ENCODE measurements at places on chromosomes 3 and 15.

- DNase-seq, result no peak
Observed at GRCh38 chr3:6736836-6737629, 123.9 kb upstream of the GRM7 start.

DNA sequence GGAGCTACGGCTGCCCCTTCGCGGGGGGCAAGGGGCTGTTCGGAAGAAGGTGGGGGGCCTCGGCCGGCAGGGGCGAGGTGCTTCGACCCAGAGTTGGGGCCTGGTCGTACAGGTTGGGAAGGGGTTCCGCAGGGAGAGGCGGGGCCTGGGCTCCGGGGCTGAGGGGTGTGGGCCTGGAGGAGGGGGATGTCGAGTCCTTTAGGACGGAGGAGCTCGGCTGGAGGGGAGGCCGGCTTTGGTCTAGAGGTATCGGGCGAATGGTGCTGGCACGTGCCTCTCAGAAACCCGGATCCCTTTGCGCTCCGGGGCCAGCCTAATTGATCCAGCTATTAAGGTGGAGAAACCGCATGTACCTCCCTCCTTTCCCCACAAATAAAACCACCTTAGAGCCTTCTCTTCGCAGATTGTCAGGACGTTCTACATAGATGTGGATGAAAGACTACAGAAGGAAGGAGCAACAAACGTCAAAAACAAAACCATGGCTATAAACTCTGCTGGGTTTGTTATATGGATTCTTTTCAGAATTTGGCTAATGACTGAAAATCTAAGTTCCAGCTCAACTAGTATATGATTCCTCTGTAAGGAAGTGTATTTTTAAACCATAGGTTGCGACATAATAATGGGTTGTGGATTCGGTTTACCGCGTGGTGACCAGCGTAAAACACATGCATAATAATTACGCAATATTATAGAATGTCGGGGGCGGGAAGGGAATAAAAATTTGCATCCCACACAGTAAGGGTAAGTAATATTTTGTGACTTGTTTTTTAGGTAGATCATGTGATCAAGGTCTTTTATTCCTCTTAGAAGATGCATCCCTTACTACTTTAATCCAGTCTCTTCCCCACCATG is 644 bp upstream of the NGLY1 start:
- DNase-seq, result no peak

DNA sequence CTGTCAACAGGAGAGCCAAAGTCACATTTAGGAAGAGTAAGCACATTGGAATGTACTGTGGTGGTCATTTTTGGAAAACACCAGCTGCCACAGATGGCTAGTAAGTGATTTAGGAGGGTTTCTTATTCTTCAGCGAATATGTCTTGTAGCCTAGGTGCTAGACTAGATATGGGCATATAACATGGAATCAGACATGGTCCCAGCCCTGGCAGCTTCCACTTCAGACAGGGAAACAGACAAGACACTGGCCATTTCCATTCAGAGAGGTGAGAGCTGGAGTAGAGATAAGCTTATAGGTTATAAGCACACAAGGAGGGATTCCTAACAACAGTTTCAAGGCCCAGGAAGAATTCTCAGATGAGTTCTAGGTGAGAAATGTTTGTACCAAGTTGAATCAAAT is 28.2 kb upstream of the BFSP2 start:
- DNase-seq, result no peak

DNA sequence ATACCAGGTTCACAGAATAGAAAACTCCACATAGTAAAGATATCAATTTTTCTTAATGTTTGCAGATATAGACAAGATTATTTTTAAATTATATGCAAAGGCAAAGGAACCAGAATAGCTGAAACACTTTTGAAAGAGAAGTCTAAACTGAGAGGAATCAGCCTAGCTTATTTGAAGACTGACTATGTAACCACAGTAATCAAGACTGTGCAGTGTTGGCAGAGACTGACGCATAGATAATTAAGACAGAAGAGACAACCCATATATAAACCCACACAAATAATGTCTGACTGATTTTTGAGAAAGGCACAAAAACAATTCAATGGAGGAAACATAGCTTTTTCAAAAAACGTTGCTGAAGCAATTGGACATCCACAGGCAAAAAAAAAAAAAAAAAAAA is 28.6 kb upstream of the ACKR4 start:
- no peak for DNase-seq

DNA sequence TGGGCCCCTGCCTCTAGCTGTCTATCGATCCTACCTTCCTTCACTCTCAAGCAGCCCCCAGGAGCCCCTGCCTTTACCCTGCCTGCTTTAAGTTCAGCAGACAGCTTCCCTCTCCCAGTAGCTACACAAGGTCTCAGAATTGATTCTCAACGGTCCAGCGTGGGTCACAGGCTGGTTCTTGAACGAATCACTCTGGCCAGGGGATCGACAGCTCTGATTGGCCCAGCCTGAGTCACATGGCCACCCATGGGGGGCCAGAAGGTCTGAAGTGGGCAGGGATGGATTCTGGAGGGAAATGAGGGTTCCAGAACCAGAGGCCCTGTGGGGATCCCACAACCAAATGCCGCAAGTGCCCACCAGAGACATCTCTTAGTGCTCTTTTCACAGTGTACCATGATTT is 23.7 kb upstream of the CCDC174 start:
- DNase-seq, result no peak

DNA sequence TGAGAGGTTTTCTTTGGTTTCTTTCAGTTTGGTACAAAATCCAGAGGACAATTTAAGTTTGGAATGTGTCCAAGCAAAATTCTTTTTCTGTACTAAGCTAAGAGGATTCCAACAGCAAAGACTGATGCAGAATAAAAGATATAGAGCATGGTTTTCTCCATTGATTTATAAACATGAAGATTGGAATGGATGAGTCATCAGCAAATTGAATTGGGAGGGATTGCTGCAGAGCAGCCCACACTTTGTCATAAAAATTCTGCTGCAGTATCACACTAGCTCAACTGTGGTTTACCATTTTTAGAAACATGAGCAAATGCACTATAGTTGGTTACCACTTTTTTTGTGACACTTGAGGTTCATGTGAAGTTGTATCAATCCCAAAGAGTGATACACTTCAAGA is 16.1 kb upstream of the LARP6 start:
- no peak for DNase-seq

DNA sequence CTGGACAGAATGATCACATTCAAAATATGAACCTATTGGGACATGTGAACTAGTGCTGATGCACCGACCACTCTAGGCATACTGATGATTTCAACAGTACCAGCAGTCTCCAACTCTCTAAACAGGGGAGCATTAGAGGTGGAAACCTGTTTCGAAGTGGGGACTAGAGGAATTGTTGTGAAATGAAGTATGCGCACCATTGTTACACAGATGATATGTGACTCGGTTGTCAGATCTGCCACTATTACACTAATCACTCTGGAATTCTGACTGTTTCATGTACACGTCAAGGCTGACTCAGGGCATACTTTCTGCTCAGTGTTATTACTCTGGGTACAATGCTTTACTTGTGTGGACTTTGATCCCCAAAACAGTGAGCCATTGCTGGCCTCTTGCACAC is 198.2 kb upstream of the UBE2E2 start:
- DNase-seq, result no peak

DNA sequence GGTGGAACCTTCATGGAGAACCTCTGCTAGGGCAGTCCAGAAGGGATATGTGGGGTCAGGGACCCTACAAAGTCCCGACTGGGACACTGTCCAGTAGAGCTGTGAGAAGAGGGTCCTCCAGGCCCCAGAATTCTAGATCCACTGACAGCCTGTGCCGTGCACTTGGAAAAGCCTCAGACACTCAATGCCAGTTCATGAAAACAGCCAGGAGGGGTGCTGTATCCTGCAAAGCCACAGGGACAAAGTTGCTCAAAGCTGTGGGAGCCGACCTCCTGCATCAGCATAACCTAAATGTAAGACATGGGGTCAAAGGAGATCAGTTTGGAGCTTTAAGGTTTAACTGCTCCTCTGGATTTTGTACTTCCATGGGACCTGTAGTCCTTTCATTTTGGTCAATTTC is 448.8 kb upstream of the CADM2 start:
- no peak for DNase-seq

Measured in stimulated activated CD8-positive, alpha-beta memory T cell treated with anti-CD3 and anti-CD28 coated beads, Interleukin-15, amount 100 ng/mL, for 1 hour (primary cell).